Activated CD4-positive, alpha-beta memory T cell treated with anti-CD3 and anti-CD28 coated beads, Interleukin-2, amount 10 ng/mL, durations not matched to agents 7 days and 5 days (primary cell): ENCODE measurements at places on chromosomes 16 and 17.

DNA sequence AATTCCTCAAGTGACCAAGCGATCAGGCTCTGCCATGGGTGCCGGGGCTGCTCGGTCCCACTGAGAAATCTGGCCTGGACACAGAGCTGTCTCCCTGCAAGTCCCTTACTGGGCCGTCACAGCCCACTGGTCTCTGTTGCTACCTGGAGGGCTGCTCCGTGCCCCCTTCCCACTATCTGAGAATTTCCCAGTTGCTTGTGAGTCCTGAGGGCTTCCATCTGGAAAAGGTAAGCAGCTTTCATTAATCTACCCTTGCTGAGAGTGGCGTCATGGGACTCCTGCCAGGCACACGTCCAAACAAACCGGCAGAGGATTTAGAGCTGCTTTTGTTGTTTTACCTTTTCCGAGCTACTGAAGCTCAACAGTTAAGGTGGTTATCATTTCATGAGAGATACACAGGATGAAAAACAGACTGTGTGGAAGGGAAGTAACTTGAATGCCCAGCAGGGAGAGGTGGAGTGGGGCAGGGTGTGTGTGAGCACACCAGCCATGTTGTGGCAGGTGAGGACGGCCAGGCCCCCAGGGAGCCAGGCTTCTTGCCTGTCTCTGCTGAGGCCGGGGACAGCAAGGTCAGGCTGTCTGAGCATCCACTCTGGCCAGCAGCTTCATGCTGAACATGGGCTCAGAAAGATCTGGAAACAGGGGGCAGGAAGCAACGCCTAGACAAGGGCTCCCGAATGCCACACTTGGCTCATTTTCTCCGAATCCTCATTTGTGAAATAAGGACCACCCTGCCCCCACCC is 50.6 kb downstream of the GTF3C1 start:
- no peak for DNase-seq

- DNase-seq: no peak
Measured at GRCh38 chr16:82628711-82629110, 1.9 kb downstream of the CDH13 start.

DNA sequence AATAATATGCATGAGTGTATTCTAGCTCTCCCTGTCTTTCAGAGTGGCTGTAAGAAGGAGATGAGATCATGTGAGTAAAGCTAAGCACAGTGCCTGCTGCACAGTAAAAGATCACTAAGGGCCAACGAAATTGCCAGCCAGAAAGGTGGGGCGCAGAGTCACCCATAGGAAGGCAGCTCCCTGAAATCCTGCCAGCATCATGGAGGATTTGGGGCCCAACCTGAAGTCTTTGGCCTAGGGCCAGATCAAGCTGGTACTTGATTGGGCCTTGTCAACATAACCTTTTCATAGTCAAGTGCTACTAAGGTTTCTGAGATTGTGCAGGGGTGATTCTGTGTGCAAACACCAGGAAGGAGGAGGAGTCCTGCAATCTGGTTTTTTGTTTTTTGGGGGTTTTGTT is 16.5 kb downstream of the SCNN1B start:
- DNase-seq: no peak

- DNase-seq: no peak
Measured at GRCh38 chr17:60127068-60128064, 22.4 kb upstream of the CA4 start.

DNA sequence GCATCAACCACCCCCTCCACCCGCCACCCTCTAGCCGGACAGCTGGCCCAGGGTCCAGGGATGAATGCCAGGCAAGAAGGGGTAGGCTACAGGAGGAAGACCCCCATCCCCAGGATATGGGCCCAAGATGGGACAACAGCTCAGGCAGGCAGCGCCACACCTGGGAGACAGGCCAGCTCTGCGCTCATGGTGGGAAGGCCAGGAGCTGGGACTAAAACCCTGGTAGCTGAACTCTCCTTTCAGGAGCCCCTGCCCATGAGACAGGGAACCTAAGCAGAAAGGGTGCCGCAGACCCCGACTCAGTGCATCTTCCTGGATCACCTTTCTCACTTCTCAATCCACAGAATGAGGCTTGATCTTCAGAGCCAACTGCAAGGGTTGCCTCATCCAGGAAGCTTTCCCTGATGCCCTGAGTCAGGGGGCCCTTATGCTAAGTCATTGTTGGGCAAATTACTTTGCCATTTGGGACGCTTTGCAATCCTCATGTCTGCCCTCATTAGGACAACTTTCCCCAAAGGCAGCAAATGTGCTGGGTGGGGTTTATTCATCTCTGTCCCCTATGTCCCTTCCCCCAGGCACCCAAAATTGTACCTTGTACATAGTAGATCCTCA is 9.0 kb downstream of the ZDHHC1 start:
- DNase-seq: no peak

- DNase-seq: no peak
Measured at GRCh38 chr16:89720551-89720812, 216 bp downstream of the VPS9D1 start.

DNA sequence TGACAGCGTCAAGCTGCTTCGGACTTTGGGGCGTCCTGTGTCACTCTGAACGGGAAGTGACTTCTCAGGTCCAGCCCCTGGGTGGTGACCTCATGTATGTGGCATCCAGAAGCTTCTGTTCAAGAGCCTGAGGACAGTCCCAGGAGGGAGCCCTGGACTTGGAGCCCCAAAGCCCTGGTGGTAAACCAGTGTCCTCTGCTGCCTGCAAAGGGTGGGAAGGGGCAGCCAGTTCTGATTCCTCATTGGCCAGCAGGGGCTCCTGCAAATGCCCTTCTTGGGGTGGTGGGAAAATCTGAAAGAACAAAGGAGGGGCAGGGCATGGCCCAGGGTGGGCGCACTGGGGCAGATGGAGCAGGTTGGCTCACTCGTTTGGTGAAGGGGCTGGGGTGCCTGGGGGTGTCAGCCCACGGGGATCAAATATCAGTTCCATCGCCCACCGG is 1.6 kb downstream of the OSGIN1 start:
- DNase-seq: no peak

GRCh38 chr16:27690608-27691007 is 140.7 kb downstream of the KATNIP start:
- peak; percentile 37 for DNase-seq

DNA sequence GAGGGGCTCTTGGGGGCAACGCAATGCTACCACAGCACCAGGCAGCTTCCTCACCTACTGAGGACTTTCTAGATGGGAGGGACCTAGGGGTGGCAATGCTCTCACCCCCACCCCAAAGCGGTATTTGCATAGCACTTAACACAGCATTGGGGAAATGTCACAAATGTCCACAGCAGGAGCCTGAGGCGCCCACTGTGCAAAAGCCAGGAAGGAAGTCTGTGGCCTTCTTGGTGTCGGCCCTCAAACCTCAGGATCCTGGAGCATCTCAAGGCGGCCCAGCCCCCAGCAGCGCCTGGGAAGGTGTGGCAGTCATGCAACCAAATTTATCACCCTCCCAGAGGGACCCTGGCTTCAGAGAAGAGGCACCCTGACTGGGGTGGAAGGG is 45.3 kb downstream of the WNT3 start:
- DNase-seq: no peak
